ENCODE measurements at places on chromosomes 5 and 9.

GRCh38 chr9:137077758-137078693, 709 bp downstream of the UAP1L1 start:
- DNase-seq, result no peak

DNA sequence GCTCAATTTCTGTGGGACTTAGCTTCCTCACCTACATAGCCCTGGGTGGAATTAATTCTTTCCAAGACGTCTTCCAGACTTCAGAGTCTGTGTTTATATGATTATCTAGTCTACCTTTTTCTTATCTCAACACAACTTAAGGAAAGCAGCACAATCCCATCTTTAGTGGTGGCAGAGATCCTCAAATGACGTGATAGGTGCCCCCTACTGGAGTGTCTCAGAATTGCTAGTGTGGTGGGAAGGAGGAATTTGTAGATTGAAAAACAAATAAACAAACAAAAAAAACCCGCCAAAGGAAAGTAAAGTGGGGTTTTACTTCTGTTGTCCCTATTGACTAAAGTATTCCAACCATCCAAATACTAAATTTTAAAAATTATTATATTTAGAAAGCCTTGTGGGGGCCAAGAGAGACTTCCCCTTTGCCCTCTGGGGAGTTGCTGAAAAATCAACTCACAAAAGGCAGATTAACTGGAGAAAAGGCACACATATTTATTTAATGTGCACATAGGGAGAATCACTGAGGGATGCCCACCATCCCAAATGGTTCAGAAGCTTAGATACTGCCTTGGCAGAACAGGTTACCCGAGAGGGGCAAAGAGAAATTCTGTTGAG, 283.3 kb downstream of the TMEM167A start:
- DNase-seq, result no peak

- DNase-seq, result no peak
These were observed 23.9 kb downstream of the CLINT1 start for GRCh38 chr5:157835041-157835440.

DNA sequence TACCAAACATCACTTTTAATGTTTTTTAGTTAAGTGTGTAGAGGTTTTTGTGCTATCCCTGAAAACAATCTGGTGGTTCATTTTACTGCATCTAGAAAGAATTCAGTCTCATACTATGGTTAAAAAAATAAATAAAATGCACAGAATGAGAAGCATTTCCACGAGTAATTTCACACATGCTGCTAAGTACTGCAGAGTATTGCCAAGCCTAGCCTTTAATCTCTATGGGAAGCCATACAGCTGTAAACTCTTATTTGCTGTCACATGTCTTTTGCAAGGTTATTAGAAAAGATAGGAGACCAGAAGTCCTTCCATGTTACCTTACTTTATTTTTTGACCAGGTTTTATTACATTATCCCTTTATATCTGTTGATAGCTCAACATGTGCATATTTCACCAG, 37.6 kb upstream of the MAN2A1 start:
- no peak for DNase-seq

DNA sequence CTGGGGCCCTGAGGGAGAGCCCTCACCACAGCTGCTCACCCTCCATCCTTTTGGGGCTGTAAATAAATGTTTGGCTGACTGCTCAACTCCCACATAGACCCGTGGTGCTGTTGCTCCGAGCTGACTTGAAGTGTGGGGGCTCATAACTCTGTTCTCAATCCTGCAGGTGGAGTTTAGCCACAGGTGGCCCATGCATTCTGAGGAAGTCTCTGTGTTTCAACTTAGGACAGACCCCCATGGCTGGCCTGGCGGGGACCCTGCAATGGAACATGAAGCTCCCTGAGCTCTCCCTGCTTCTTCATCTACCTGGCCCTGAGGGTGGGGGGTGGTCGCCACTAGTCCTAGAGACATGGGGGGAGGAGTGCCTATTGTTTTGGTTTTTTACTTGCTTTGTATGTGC, 19.7 kb downstream of the NDUFS6 start:
- DNase-seq, result no peak

DNA sequence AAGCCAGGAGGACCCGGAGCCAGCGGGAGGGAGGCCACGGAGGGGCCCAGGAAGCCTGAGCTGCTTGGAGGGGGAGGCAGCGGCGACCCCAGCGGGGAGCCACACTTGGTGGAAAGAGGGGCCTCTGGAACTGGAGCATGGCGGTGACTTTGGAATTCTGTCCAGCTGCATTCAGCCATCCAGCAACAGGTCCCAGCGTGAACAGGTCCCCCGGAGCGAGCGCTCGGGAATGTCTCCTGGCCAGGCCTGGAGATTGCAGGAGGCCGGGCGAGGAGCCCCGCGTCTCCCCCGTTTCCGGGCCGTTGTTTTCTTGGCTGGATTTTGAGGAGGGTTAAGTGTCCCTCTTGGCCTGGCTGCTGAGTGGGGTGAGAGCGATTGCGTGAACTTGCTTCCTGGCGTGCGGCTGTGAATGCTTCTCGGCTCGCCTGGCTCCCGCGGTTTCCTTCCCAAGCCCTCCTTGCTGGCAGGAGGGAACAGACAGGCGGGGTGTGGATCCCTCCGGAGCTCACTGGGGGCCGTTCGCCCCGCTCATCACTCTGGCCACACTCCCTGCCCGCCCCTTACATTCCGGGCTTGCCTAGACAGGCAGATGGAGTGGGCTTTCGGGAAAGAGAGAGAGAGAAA, 125.3 kb upstream of the IRX4 start:
- DNase-seq, result no peak

DNA sequence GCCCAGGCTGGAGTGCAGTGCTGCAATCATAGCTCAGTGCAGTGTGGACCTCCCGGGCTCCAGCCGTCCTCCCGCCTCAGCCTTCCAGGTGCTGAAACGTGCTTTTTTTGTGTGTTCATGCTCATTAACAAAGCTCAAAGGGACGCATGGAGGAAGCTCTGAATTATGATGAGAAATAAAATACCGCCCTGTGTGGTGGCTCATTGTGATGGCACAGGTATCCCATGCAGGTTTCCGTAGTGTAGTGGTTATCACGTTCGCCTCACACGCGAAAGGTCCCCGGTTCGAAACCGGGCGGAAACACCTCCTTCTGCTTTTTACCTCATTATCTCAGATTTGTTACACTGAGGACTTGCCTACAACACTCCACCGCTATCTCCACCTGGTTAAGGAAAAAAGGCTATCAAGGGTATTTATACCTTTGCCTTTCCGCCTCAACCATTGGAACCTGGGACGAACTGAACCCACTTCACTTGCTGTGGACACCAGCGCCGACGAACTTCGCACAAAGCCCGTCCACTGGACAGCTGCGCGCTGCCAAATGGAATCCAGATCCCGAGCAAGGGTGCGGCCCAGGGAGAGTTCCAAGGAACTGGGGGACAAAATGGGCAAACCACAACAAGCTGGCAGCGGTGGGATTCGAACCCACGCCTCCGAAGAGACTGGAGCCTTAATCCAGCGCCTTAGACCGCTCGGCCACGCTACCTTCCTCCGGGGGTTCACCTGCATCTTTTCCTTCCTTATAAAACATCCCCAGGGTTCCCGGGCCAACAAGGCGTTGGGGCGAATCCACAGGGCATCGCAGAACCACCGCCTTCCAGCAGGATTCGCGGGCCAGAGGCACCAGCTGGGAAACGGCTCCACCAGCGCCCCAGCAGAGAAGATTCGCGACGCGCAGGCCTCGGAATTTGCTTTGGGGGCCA, 26.3 kb downstream of the OR2V2 start:
- no peak for DNase-seq

- no peak for DNase-seq
These were observed 114.3 kb upstream of the EPB41L4A start for GRCh38 chr5:112533362-112533761.

DNA sequence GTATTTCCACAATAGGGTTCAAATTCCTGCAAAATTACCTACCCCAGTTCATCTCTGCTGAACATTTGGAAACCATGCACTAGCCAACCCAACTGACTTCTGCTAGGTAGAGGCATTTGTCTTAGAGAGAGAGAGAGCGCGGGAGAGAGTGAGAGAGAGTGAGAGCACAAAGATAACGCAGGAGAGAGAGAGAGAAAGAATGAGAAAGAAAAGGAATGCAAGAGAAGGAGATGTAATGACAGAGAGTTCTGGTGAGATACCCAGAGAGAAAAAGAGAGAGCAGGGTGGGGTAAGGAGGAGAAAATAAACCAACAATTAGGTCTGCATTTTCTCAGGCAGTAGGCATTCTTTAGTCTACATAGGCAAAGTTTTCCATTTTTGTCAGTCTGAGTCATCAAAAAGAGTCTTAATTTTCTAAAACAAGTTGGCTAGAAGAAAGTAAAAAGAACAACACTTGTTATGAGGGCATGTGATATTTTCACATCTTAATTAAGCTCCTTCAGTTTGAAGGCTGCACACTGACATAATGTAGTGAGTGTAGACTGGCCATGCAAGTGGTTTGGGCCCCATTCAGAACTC, 98.2 kb downstream of the MAP1B start:
- no peak for DNase-seq

- DNase-seq, result no peak
These were observed 31.6 kb upstream of the ACOT12 start for GRCh38 chr5:81425569-81425968.

- DNase-seq, result no peak
These were observed 18.7 kb upstream of the COL5A1 start for GRCh38 chr9:134622896-134623257.

- no peak for DNase-seq
These were observed 186.9 kb downstream of the RGS3 start for GRCh38 chr9:113650207-113651131.

- DNase-seq, result no peak
These were observed 45.9 kb downstream of the SEMA6A start for GRCh38 chr5:116528519-116529234.

DNA sequence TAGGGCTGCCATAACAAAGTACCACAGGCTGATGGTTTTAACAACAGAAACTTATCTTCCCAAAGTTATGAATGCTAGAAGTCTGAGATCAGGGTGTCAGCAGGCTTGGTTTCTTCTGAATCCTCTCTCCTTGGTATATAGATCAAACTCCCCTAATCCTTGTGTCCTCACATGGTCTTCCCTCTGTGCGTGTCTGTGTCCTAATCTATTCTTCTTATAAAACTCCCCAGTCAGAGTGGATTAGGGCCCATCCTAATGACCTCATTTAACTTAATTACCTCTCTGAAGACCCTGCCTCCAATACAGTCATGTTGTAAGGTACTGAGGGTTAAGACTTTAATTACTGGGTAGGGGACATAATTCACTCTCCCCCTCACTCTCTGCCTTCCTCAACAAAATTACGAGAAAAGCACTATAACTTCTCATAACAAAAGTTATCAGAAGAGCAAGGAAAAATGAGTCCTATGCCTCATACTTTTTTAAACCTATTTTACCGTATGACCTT, 68.6 kb downstream of the DPYSL3 start:
- no peak for DNase-seq

GRCh38 chr5:116573279-116573701, 1.3 kb downstream of the SEMA6A start:
- DNase-seq, result no peak

GRCh38 chr5:68531970-68532369, 316.4 kb downstream of the PIK3R1 start:
- no peak for DNase-seq

DNA sequence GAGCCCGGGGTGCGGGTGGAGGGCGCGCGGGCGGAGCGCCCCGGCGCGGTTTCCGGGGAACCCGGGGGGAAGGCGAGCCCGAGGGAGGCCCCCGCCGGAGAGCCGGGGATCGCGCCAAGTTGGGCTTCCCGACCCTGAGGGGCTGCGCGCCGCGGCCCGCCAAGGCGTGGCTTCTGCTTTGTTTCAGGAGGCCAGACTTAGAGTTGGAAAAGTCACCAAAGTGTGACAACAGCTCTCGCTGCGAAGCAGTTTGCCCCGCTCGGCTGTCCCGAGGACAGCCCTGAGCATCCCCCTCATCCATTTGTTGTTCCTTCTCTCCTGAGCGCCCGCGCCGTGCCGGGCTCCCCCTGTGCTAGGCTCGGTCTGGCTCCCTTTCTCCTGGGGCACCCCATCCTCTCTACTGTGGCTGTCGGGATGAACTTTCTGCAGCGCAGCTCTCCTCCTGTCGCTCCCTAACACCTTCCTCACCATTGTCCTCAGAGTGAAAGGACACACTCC, 410 bp downstream of the GLIPR2 start:
- DNase-seq, result no peak

DNA sequence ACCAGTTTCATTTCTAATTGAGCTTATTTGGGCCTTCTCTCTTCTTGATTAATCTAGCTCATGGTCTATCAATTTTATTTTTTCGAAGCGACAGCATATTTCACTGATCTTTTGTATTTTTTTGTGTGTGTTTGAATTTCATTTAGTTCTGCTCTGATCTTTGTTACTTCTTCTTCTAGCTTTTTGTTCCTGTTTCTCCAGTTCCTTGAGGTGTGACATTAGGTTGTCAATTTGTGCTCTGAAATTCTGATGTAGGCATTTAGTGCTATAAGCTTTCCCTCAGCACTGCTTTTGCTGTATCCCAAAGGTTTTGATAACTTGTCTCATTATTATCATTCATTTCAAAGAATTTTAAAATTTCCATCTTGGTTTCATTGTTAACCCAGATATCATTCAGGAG, 67.3 kb downstream of the STRBP start:
- DNase-seq, result no peak

GRCh38 chr5:158928404-158928803, 171.3 kb downstream of the EBF1 start:
- DNase-seq, result no peak

GRCh38 chr9:7320139-7320538, 479.4 kb downstream of the DMAC1 start:
- DNase-seq, result no peak

DNA sequence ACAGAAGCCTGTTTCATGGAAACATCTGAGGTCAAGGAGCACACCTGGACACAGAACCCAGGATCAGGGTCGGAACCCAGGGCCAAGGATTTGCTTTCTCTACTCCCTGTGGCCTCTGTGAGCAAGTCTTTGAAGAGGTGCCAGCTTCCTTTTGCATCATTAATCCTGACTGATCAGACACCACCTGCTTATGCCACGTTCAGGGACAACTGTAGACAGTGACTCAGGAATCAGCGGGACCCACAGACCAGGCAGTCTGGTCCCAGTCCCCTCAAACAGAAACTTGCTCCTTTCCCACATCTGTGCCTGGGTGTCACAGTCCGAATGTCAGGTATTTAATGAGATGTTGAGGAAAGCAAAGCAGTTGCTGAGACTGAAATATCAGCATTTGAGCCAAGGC, 154.8 kb downstream of the SGCD start:
- DNase-seq, result no peak

- DNase-seq, result no peak
These were observed 119.9 kb downstream of the ZDHHC21 start for GRCh38 chr9:14573319-14573718.

GRCh38 chr5:138466125-138466899, 1.0 kb downstream of the EGR1 start:
- no peak for DNase-seq

DNA sequence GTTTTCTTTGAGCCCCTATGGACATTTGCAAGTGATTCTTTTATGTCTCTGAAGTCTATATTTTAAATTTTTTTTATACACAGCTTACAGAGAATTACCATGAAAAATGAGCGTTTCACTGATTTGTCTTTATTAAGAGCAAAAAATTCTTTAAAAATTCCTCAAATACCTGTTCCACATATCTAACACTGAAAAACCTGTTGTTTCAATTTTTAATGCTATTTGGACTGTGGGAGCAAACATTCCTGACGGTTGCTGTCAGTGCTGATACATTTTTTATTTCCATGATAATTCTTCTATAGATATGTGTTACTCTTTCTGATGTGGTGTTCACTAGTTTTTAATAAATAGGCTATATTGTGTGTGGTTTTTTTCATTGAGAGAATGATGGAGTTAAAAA, 199.8 kb downstream of the GDNF start:
- no peak for DNase-seq

Data from NCI-H1930 (cell line).